ENCODE measurements at places on chromosomes 4 and X.
A peak's percentile ranks its signal among the peaks of the same experiment; 100 is the strongest.

DNA sequence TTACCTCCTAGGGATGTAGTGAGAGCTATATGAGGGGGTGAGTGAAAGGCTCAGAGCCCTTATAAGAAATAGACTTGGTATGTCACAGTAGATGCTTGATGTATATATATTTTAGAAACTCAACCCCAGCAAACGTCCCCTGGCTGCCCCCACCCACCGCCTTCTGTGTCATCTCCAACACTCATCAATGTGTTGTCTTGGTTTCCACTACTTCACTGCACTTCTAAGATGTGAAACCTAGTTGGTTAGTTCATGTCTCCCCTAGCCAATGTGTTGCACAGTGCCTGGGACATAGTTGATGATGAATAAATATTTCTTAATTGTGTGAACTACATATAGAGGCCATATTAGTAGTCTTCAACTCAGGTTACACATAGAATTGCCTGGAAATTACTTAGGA, 4.4 kb downstream of the FGFBP2 start:
- DNase-seq = no peak

DNA sequence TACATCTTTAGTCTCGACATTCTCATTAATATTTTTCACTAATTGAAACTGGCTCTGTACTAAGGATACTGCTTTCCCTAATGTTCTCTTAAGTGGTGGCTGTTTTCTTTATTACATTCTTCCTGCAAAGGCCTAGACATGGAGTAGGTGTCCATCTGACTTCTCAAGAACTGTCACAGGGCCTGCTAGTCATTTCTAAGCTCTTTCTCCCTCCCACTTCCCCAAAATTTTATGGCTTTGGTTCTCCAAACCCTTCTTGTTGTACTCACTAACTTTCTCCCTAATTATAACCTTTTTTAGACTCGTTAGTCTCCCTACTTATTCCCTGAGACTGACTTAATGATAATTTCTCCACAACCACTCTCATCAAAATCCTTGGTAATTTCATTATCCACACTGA, 133.3 kb downstream of the SPOCK3 start:
- DNase-seq = no peak

DNA sequence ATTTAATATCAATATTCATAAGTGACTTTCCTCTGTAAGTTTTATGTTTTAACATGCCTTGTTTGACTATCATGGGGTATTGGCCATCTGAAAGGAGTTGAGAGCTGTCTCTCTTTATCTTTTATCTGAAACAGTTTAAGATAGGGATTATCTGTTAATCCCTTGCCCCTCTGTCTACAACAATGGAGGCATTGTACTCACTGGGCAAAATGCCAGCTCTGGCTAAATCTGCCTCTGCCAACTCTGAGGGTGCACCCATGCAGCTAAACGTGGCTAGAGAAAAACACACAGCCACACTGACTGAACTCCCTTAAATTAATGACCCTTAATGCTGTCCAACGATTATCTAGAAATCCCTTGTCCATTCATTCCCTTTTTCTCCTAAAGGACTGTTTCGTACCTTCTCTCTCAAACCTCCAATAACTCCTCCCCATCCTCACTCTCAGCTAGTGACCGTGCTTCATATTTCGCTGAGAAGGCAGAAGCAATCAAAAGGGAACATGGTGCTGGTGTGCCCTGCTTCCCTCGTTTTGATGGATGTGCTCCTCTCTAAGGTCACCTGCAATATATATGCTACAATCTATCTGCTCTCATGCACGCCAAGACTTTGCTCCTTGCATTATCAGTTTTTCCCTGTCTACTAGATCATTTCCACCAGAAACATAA, 10.3 kb downstream of the PHKA2 start:
- no peak for DNase-seq

DNA sequence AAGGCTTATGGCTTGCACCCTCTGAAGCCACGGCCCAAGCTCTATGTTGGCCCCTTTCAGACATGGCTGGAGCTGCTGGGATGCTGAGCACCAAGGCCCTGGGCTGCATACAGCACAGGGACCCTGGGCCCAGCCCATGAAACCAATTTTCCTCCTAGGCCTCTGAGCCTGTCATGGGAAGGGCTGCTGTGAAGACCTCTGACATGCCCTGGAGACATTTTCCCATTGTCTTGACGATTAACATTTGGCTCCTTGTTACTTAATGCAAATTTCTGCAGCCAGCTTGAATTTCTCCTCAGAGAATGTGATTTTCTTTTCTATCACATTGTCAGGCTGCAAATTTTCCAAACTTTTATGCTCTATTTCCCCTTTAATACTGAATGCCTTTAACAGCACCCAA, 844.7 kb downstream of the PCDH18 start:
- no peak for DNase-seq

DNA sequence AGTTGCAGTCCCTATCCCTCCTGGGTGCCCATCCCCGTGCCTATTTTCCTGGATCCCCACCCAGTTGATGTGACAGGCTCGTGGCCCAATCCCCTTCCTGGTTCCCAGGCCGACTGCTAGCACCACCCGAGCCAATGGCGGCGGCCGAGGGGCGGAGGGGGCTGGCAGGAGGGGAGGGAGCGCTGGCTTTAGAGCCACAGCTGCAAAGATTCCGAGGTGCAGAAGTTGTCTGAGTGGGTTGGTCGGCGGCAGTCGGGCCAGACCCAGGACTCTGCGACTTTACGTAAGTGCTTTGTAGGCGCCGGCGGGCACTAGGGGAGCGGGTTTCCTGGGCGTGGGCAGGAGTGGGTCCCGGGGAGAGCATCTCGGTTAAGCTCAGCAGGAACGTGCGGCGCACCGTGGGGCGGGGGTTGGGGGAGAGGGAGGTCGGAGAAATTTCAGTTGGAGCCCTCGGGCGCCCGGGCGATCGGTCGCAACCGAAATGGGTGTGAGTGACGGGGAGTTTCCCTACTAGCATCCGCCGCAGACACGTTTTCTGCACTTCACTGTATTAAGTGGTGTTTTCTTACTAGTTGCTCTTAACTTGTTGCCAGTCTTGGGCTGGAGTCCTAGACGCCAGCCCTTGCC, at the start of gene PLS3:
Gene PLS3 (plus strand): TSS at position 197 of the 627 bp plus-strand sequence. CDS start 49,077 bp downstream, outside the sequence.
- peak; percentile 23 for DNase-seq

- no peak for DNase-seq
Observed at GRCh38 chr4:98098764-98099163, 44.5 kb downstream of the STPG2 start.

DNA sequence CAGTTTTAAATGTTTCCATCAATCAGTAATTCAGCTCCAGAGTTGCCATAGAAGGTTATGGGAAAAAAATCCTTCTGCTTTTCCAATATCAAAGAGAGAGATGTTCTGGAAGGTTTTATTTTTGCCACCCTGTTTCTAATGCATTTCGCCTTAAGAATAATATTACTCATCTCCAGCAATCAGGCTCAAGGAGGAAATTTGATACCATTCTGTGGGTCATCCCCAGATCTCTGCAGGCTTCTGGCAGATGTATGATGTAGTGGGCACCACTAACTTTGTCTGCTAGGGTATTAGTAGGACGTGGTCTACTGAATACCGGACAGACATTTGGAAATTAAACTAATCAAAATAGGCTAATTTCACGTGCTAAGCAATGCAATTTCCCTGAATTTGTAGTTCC, 645.4 kb upstream of the TENM3 start:
- no peak for DNase-seq

DNA sequence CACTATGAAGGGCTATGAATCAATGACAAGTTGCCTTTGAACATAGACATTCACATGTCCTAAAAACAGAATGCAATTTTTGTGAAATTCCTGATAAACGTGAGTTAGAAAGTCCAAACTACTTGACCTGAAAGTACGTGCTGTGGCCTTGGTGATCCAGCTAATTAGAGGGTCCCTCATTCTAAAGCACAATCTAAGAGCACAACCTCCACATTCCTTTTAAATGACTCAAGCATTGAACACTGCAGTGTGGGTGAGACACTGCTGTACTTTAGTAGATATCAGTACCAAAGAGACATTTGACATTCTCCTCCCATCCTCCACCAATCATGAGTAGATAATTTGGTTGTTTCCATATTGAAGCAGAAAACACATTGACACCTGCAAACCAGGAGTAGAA, 73.5 kb downstream of the FAM47B start:
- no peak for DNase-seq

- no peak for DNase-seq
Observed at GRCh38 chr4:6582889-6583490, 8.0 kb downstream of the MAN2B2 start.

DNA sequence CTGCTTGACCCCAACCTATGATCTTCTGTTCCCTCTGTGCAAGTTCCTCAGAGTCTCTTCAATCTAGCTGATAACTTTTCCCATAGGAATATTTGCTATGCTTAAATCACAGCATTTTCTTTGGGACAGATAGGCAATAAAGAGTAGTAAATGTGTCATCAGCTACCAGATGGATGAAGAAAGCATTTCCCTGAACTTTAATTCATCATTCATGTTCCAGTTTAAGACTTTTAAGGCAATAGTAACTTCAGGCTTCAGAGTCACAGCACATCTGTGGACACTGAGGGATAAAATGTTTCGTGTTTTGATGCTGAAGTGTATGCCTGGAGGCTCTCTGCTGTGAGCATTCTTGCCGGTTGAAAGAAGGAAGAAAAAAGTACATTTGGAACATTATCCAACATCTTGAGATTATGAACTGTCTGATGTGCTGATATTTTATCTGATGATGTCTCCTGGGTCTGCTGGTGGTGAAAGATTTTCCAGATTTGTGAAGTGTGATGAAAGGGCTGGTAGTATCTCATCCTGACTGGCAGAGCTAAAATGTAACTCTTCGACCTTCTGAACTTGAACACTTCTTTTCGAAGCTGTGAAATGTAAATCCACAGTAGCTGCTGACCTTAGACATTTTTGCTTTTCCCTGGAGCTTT, 133.7 kb downstream of the DCLK2 start:
- DNase-seq = no peak

- DNase-seq = no peak
Observed at GRCh38 chr4:138734746-138735145, 280.8 kb upstream of the NOCT start.

DNA sequence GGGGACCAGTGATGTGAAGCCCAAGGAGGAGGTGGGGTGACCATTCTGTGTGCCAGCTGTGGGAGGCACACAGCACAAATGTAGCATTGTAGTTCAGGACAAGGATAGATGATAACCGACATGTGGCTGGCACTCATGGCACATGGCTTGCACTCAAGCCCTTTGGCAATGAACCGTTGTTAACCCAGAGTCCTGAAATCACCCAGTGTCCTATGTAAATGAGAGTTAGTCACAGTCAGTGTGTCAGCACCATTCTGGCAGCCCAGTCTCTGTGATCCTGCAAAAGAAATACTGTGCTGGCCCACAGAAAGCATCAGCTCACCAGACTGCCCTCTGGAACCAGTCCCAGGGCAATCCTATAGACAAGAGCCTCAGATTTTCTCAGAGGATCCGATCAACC, 339.3 kb downstream of the MID1IP1 start:
- DNase-seq = no peak
